ENCODE measurements at places on chromosomes 6 and 20. TPM values are rescaled to one million over a fixed set of nuclear protein-coding genes. Genes with fewer than 3 reads are reported as not detected.

Gene C6orf58
- total RNA-seq: not detected

Gene MOG
- total RNA-seq: not detected

Gene TSBP1
- total RNA-seq: not detected

Gene MEP1A
- not detected for total RNA-seq

Gene GJA10
- not detected for total RNA-seq

Gene GSTA1
- not detected for total RNA-seq

Measured in A549 treated with GW870086 at 1 μM for 4 hours (cell line).